ENCODE measurements at places on chromosomes 7 and 10.

GRCh38 chr10:110522365-110522988, 24.8 kb downstream of the DUSP5 start:
- DNase-seq = no peak

- no peak for DNase-seq
Observed at GRCh38 chr10:84204122-84204521, 9.8 kb downstream of the CDHR1 start.

DNA sequence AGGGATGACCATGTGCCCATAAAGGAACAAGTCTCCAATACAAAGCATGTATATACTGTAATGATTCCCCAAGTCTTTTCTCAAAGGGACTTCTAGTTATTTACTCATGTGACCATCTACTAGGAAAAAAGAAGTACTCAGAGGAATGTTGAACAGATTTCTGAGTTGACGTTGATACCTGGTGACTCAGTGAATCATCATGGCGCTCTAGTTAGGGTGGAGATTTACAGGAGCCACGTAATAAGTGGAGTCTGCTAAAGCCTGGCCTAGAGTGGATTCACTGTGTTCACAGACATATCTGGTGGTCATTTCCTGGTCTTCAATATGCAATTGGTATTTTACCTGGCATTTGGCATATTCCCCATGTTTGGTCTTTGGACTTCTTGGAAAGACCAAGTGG, 302.2 kb upstream of the CACNA2D1 start:
- DNase-seq = no peak

- peak; percentile 97 for DNase-seq
Observed at GRCh38 chr10:58856508-58857240, 319.8 kb upstream of the PHYHIPL start.

DNA sequence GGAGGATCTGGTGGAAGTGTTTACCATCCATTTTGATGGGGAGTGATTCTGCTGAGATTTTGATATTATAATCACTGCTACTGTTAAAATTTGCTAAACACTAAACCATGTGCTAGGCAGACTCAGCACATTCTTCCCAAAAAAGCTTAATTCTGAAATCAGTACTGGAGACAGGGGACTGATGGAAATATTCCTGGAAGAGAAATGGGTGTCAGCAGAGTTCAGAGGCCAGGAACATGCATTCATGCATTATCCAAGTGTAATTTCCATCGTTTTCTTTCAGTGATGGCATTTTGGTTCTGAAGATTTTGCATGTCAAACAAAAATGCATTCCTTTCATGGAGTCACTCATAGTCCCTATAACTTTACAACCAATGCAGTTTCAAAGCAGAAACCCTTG, 79.0 kb downstream of the CDCA7L start:
- no peak for DNase-seq

DNA sequence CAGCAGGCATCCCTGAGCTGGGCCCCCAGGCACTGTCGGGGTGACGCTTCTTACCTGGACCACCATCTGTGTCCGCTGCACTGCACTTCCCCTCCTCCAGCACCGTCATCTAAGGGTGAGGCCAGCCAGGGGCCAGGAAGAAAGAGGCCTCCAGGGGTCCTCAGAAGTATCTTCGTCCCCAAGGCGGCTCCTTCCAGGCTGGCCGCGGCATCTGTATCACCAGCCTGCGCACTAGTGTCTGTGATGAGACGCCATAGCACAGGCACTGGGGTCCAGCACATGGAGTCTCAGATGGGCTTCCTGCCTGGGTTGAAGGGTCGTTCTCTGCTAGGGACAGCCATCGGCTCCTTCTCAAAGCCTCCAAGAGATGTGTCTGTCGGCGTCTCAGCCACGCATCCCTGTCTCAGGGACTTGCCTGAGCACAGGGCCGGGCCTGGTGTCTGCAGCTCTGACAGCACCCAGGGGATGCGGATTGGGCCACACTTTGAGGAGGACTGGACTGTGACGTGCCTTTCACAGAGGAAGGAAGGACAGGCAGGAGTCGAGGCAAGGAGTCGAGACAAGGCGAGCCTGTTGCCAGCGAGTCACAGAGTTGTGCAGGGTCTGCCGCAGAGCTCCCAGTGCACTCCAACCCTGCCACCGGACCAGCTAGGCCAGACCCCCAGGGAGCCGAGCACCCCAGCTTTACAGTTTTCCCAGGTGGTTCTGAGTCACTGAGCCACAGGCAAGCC, 101.5 kb upstream of the DIP2C start:
- no peak for DNase-seq

DNA sequence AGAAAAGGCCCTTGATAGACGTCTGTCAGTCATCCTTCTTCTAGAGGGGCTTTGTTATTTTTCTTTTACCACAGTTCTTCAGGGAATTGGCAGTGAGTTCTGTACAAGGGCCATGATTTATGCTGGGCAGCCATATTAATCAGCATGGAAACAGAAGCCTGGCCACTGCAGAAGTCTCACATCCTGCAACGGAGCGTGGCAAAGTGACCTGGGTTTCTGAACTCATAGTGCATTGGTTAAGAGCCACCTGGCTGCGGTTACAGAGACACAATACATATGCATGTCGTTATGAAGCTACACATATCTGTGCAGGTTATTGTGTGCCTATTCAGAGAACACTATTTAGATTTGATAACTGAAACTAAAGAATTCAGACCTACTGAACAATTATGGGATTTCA, 419.4 kb upstream of the CELF2 start:
- no peak for DNase-seq

DNA sequence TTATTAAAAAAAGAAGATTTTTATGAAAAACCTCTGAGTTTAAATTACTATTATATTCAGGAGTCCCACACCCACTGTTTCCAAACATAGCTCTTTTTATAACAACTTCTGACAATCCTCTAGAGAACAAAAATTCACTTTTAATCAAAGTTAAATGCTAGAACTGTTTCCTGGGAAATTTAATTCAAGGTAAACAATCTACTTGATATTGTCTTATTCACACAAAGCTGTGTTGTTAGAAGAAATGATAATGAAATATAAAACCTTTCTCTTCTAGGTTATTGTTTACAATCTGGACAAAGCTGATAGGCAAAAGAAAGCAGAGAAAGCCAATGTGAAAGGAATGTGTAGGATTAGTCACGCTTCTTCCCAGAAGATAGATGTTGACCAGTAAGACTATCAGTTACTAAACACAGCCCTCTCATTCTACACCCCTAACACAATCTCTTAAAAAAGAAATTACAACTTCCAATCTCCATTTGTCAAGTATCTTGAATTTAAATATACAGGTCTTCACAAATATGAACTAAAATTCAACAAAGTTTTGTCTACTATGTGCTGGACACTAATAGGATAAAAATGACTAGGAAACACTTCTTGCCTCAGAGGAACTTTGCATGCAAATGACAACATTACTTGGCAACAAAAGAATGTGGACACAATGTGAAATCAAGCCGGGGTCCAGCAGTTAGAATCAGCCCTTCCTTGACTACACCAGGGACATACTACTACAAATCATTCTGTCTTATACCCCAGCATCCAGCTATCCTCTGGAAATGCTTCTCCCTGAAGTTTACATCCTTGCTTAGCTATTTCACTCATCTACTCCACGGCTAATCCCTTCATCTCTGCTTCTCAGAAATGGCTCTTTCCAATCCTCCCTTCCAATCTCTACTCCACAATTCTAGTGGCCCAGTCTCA, 123.7 kb downstream of the IMMP2L start:
- DNase-seq = peak; percentile 71

DNA sequence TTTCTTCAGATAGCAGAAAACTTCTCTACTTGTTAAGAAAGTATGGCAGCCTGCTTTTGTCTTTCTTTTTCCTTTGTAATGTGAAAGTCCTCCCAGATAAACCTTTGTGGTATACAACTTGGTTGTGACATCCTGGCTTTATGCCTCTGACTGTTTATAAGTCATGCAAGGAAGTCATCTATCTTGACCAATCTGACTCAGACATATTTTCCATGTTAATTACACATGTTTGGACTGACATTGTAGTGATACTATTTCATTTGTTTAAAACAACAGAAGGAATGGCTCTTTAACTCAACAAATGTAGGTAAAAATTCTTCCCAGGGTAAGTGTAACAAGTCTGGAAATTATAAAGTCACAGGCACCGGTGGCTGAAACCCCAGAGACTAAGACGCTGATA, 341.6 kb upstream of the MEOX2 start:
- DNase-seq = peak; percentile 64

DNA sequence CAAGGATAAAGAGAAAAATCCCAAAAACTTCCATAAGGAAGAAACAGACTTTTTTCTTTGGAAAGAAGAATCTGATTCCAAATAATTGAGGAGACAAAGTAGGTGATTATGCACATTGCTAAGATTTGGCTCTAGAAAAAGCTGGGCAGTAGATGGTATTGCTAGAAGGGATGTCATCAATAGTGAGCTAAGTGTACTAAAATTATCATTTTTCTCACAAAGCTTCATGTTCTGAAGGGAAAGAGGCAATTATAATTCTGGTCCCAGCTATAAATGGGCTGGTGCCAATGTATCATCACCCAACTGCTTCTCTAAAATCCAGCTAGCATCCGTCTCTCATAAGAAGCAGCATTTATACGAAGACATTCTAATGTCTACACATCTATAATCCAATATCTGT, 23.9 kb downstream of the STEAP1 start:
- no peak for DNase-seq

- peak; percentile 66 for DNase-seq
Observed at GRCh38 chr10:70052462-70053217, at the start of gene MACROH2A2. Gene MACROH2A2 (plus strand): TSS chr10:70052846. CDS start chr10:70075659, 22,813 bp downstream.

DNA sequence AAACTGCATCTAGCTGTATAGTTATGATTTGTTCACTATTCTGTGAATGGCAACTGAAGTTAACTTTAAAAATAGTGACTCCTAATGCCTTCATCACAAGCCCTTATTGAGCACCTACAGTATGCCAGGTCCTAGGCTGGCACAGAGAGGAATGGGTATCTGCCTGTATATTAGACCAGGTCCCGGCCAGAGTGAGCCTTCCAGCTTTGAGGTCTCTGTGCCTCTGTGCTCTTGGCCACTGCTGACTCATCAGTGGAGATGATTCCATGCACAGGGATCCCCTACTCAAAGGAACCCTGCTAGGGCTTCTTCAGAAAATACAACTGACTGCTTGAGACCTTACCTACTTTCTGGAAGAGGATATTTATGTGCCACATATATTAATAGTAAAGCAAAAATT, 118.4 kb downstream of the GFRA1 start:
- DNase-seq = no peak

GRCh38 chr10:51877636-51878035, 178.2 kb upstream of the CSTF2T start:
- DNase-seq = no peak

- DNase-seq = no peak
Observed at GRCh38 chr7:44075296-44076075, 6.8 kb downstream of the POLM start.

- DNase-seq = no peak
Observed at GRCh38 chr10:43343126-43343525, 28.3 kb upstream of the FXYD4 start.

DNA sequence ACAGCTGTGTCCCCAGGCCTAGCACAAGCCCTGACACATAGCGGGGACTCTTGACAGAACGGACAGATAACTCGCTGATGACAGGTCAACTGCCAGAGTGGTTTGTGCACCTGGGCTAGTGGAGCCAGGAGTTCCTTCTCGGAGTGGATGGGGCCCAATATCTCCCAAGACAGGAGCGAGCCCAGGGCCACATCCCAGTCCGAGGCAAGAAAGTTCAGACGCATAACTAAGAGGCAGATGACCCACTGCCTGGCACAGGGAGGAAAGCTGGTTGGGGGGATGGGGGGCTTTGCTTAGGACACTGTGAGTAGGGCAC, 69.6 kb upstream of the ZNF479 start:
- DNase-seq = no peak

DNA sequence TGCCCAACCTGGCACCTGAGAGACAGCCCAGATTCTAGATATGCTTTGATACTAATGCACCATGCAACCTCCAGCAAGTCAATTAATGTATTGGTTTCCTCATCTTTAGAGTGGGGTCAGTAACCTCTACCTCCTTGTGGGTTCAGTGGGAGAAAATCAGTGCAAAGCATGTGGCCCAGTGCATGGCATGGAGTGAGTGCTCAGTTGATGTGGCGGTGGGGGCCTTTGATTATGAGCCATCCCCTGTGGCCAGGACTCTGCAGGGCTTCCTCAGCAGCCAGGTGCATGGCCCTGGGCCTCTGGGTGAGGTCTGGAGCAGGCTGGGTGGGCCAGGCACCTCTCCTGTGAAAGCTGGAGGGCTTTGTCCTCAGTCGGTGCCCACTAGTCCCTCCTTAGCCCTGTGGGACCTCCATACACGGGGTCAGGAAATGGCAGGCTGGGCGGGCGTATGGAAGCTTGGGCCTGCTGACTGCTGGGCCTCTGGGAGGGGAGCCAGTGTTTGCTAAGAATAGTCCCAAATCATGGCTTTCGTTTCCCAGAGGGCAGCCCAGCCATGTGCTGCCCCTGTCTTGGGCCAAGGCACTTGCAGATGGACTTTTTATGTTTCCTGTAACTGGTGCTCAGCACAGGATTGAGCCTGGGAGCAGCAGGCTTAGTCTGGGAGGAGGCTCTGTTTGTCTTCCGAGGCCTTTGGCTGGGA, 3.4 kb downstream of the PALD1 start:
- no peak for DNase-seq

DNA sequence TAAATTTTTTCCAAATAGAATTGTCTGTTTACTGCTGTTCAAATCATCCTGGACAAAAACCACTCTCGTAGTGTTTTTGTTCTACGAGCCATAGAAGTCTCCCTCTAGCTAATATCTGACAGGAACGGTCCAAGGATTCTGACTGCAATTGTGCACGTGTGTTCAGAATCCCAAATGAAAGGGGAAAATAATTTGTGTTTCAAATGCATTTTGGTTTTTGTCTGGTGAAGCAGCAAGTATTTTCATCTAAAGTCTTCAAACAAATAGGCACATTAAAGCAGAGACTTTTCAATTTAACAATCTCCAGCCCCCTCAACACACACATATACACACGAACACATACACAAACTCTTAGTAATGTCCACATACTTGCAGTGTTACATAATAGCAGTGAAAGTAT, 475 bp downstream of the NEUROD6 start:
- DNase-seq = no peak

DNA sequence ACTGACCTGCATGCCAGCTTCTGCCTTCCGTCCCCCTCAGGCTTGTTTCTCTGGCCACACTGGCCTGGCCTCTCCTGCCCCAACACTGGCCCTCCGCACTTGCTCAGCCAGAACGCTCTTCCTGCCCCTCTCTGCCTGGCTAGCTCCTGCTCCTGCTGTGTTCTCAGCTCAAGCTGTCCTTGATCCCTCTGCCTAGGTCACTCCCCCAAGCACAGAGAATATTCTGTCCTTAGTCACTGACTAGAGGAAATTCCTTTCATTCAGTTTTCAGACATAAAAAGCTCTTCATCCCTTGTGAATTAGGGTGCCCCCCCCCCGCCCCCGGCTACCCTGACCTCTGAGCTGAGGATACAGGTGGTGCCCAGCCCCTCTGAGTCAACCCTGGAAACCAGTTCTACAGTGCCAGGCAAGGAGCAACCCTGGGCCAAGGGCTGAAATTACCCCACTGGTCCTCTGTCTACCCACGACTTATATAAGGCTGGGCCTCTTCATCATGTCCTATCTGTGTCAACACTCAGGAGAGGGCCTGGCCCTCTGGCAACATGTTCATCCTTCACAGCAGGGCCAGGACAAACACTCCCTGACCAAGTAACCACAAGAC, 6.6 kb upstream of the SGPL1 start:
- no peak for DNase-seq

GRCh38 chr10:20709708-20710107, 187.4 kb downstream of the NEBL start:
- no peak for DNase-seq

- no peak for DNase-seq
Observed at GRCh38 chr10:113517165-113517900, 35.5 kb upstream of the HABP2 start.

Measured in brain microvascular endothelial cell (primary cell).